ENCODE measurements at places on chromosomes 4 and X.

DNA sequence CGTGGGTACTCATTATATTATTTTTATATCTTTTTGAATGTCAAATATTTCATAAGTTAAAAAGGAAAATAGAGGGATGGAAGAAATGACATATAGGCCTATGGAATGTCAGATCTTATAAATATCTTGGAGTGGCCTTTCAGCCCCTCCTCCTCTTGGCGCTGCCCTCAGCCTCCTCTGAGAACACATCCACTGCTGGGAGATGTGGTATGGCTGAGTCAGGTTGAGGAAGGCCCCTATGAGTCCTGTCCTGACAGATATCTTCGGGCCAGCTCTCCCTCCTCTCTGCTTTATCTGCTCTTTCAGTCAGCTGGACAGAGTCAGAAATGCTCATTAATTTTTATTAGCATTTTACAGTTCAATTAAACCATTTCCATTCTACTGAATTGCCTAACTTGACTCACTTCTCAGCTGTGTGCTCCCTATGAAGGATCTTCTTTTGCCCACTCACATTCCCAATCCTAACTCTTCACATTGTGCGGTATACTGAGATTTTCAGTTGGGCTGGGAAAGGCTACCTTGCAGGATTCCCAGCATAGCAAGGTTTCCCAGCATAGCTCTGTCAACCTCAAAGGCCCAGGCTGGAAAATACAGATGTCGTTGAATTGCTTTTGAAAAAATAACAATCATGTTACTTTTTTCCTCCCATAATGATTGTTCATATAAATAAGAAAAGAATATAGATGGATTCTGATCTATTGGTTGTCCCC, 128.0 kb downstream of the ARHGEF9 start:
- peak; percentile 76 for DNase-seq

DNA sequence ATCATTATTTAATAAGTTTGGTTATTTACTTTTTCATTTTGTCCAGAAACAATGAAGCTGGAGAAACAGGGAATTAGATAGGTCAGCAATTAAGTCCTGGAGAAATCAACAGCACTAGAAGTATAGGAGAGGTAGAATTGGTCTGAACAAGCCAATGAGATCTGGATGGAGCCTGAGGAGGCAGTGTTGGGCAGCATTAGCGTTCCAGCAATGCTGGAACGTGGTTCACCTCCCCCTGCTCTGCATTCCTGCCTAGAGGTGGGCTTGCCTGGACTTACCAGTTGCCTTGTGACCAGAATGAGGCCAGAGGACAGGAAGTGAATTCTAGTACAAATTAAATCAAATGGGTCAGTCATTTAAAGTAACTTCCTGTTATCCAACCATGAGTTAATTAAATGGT, 4.6 kb downstream of the RASSF6 start:
- no peak for DNase-seq

- no peak for DNase-seq
Measured at GRCh38 chr4:87029356-87029755, 94.5 kb downstream of the AFF1 start.

GRCh38 chrX:108420481-108420880, 17.7 kb downstream of the COL4A6 start:
- DNase-seq = no peak
